AG09319 (cell line): ENCODE measurements at places on chromosomes 11 and 22.

DNA sequence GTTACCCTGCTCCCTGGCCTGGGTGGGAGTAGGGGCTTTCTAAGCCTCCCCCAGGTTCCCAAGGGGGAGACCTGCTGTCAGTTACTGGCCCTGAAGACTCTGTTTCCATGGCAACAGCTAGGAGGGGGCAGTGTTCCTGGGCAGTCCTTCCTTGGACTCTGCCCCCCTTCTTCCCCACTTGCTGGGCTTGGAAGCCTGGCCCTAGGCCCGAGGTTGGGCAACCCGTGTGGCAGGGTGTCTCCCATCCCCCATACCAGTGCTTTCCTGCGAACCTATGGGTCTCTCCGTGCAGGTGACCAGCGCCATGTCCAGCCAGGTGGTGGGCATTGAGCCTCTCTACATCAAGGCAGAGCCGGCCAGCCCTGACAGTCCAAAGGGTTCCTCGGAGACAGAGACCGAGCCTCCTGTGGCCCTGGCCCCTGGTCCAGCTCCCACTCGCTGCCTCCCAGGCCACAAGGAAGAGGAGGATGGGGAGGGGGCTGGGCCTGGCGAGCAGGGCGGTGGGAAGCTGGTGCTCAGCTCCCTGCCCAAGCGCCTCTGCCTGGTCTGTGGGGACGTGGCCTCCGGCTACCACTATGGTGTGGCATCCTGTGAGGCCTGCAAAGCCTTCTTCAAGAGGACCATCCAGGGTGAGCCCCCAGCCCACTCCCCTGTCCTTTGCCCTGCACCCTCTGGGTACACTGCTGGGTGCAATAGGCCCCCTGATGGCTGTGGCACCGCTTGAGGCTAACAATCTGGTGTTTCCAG lies 1.7 kb downstream of the ESRRA start:
- DNase-seq = no peak

DNA sequence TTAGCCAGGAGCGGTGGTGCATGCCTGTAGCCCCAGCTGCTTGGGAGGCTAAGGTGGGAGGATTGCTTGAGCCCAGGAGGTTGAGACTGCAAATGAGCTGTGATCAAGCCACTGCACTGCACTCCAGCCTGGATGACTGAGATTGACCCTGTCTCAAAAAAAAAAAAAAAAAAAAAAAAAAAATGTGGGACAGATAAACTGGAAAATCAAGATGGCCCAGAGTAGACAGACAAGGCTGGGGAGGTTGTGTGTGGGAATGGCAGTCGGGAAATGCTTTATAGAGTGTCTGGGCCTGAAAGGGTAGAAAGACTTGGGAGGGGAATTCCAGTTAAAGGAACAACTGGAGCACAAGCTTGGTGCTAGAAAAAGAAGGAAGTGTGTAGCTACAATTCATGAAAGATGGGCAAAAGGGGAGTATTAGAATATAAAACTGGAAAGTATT lies 18.2 kb upstream of the WDR74 start:
- no peak for DNase-seq

GRCh38 chr11:83174008-83174407 lies 17.1 kb downstream of the PCF11 start:
- no peak for DNase-seq

DNA sequence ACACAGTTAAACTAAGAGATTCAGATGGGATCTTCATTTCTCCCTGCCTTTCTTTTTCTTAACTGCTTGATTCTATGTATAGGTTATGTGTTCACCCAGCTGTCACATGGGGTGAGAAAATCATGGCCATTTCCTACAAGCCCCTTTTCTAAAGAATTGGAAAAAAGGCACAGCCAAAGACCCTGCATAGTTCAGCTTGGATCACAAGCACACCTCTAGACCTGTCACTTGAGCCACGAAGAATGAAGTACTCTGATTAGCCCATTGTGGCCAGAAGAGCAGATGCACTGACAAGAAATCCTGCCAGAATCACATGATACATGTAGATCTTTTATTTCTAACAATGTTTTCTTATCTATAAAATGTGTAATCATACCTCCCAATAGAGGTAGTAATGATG lies 69.7 kb downstream of the RAB38 start:
- DNase-seq = no peak

- DNase-seq = no peak
Observed at GRCh38 chr22:46018859-46019258, 41.9 kb upstream of the WNT7B start.

GRCh38 chr11:41328324-41328723 lies 131.1 kb downstream of the LRRC4C start:
- DNase-seq = no peak

DNA sequence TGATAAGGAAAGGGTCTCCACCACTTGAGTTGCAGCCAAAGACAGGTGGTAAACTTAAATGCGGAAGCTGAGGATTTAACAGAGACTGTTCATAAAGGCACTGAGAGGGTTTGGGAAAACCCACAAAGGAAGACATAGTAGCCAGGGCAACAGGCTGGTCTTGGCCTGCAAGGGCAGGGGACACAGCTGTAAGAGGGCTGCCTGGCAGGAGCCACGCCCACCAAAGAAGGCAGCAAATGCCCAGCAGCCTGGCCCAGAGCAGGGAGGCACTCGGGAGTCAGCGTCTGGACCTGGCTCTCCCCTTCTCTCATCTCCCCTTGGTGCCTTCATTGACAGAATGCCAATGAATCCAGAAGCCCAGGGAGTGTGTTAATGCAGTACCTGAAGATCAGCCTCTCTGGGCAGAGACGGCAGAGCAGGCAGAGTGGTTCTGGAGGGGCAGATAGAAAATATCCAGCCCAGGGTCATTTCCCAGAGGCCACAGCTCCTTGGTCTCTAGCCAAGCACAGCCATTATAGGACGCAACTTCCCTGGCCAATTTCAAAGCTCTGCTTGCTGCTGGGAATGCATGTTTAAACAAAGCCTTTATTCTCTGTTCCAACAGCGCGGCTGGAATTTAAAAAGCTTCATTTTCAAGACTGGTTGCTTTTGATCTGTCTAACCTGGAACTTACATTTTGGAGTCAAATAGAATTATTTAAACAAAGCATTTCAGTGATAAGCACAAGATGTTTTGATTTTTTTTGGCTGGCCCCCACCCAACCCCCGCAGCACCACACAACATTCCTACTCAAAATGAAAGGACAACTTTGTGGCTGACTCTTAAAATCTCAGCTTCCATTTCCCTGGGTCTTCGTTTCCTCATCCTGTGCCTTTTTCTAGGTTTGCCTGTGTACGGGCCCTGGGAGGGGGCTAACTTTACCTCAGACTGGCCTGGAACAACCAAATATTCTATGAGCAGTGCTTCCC lies 125.6 kb upstream of the LMO1 start:
- no peak for DNase-seq

DNA sequence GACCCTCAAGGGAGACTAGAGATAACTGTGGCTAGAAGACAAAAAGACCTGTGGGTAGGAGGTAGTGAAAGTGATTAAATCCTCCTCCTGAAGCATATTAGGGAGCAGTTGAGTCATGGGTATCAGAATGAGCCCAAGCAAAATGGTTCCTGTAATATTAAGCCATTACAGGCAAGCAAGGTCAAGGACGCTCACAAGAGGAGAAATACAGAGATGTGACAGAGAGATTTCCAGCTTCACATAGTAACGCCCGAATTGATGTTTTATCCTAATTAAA lies 77.7 kb downstream of the FAM76B start:
- DNase-seq = no peak

GRCh38 chr22:21873619-21874018 lies 6.2 kb upstream of the MAPK1 start:
- no peak for DNase-seq

GRCh38 chr22:50255607-50256006 lies 4.5 kb upstream of the HDAC10 start:
- no peak for DNase-seq

DNA sequence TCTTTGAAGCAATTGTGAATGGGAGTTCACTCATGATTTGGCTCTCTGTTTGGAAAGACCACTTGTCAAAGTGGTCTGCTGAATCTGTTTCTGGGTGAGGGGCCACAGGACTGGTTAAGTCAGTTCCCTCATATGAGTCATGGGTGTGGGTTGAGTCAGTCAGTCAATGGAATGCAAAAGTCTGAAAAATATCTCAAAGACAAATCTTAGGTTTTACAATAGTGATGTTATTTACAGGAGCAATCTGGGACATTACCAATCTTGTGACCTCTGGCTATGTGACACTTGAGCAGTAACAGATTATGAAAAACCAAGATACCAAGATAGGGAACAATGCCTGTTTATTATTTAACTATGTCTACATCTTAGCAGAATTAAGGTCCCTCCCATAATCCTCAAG lies 311.6 kb downstream of the AASDHPPT start:
- no peak for DNase-seq
